CMK (cell line): ENCODE measurements at places on chromosomes 12 and 14.

DNA sequence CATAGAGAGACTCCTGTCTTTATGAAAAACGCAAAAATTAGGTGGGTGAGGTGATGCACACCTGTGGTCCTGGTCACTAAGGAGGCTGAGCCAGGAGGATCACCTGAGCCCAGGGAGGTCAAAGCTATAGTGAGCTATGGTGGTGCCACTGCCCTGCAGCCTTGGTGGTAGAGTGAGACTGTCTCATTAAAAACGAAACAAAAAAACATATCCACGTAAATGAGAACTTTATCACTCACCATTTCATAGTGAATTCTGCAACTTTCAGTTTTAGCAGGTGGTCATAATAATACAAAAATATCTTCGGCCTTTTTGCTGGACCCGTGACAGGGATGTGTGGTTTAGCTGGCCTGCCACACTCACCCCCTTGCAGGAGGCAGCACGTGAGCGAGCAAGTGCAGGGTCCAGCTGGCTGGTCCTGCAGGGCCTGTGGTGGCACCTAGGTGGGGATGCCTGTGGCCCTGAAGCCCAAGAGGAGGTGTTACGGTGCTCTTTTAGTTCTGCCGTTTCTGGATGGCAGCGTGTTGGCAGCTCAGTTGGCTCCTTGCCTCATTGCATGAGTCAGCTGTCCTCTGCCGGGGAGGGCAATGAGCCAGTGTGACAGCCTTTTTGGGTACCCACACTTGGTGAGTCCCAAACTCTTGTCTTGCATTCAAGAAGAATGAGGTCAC is 1330.7 kb upstream of the TMEM132C start:
- DNase-seq: no peak

- DNase-seq: no peak
Measured at GRCh38 chr12:43052441-43052840, 462.9 kb upstream of the PRICKLE1 start.

DNA sequence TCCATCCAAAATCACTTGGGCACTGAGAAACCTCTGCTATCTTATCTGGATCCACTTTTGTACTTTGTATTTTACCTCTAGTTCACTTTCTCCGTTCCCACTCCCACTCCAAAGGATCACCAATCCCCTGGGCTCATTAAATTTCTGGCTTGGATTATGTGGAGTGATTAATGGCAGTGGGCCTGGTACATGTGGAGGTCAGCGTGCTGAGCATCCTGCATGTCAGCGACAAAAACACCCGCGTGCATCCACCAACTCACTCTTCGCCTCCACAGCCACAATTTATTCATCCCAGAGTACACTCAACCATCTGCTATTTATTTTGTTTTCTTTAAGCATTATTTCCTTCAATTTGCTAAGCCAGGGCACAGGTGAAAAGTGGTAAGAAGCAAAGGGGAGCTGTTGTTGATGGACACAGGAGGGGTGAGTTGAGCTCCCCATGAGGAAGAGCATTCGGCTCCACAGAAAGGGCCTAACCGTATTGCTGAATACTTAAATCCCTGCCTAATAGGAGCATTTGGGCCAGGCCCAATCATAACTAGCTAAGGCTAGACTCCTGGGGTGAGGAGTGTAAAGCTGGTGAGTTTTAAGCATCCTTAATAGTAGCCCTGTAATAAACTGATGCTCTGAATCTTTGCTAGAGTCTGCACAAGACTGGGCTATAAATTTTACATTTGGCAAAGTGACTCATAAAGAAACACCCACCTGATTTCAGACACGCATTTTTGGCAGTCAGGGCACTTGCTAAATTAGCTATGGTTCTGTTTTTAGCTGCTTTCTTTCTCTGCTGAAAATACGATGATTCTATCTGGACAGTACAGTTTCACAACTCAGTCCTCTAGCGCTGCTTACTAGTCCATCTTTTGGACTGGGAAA is 137.8 kb downstream of the SLC25A21 start:
- DNase-seq: no peak

GRCh38 chr14:22852940-22853767 is 16.8 kb downstream of the MMP14 start:
- peak; percentile 73 for DNase-seq

DNA sequence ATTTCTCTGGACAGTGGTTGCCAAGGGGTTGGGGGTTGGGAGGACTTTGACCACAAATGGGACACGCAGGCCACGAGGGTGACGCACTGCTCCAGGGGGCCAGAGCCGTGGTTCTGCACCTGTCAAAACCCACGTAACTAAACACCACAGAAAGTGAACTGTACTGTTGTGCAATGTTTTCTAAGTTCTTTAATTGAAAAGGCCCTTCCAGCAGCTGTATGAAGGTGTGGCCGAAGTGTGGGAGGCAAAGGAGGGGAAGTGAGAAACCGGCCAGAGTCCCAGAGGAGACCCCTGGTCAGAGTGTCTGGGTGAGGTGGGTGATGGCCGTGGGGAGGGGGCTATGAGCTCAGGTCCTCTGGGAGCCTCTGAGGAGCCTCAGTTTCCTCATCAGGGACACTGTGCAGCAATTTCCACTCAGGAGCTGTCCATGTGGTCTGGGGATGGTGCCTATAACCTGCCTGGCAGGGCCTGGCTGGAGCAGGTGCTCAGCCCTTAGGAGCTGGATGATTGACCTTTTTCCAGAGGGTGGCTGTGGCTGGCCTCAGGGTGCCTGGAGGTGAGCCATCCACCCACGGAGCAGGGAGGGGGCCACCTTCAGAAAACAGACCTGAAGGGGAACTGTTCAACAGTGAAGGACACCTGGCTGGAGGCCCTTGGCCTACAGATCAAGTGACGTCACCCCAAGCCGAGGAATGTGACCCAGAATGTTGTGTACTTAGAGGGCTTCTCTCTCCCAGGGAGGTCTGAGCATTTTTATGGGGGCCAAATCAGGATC is 9.8 kb upstream of the BDKRB2 start:
- no peak for DNase-seq

GRCh38 chr12:38448991-38449390 is 132.4 kb downstream of the ALG10B start:
- DNase-seq: no peak

- DNase-seq: no peak
Measured at GRCh38 chr14:93731753-93732152, 56.5 kb downstream of the PRIMA1 start.

- DNase-seq: no peak
Measured at GRCh38 chr14:61388173-61388975, 67.0 kb downstream of the PRKCH start.
